Omental fat pad (tissue), 4 donors: ENCODE measurements at places on chromosomes 2 and 18. TPM values are rescaled to one million over a fixed set of nuclear protein-coding genes. Genes with fewer than 3 reads are reported as not detected.

DNA sequence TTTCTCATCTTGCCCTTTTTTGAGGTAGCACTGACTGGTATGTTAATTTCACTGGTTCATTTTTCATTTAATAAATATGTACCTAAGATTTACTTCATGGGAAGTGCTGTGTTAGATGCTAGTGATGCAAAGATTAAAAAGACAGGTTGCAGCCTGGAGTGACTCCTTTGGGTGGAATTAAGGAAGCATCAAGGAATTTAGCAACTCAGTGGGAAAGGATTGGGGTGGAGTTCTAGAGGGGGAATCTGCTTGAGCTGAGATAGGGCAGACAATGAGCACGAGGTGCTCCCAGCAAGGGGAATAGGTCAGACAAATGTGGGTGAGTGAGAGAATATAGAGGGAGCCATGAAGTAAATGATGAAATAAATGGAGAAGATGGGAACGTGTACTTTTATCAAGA lies 57.0 kb downstream of the LYPD6 start:
- no peak for DNase-seq

GRCh38 chr2:174662459-174662858 lies 64.9 kb upstream of the WIPF1 start:
- DNase-seq = no peak

DNA sequence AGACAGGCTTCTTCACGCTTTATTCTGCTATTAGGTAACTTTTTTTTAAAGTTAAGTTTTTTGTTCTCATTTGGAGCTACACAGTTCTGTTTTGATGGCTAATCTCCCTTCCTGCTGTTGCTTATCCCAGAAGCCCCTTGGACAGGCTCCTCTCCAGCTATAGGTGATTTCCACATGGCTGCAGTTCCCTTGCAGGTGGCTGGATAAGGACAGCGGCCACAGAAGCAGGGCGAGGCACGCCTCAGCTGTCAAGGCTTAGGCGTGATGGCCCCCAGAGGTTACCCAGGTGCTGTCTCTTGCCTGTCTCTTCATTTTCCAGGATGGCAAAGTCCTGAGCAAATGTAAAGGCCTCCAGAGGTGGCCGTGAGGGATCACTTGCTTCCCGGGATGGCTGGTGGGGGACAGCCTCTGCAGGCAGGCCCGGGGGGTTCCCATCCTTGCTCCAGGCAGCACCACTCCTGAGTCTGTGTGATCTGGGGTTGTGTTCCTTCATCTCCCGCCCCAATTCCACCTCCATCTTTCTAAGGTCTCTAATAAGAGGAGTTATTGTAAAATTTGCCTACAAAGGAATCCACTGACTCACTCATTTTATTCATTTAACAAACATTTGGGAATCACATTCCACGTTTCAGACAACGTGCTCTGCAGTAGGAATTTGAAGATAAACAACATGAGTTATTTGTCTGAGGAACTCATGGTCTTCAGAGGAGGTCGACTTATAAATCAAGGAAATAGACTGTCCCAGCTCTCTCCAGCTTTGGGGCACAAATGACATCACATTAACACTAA lies 53.4 kb downstream of the NAPG start:
- DNase-seq = no peak

DNA sequence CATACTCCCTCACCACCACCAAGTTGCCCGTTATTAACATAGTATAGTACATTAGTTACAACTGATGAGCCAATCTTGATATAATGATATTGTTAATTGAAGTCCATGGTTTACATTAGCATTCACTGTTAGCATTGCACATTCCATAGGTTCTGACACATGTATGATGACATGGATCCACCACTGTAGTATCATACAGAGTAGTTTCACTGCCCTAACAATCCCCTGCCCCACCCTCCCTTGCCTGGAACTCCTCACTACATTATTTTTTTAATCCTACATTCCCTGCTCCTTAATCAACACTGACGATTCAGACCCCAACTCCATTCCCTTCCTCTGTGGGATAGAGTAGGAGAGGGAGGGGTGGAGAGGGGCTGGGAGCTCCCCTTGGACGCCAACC lies 20.2 kb upstream of the ST3GAL5 start:
- DNase-seq = no peak

The CNDP1 gene
- total RNA-seq = not detected
